Fibroblast of mammary gland (primary cell): ENCODE measurements at places on chromosomes 5 and 9.

GRCh38 chr5:136145030-136145429, 12.4 kb downstream of the SMAD5 start:
- DNase-seq, result no peak

DNA sequence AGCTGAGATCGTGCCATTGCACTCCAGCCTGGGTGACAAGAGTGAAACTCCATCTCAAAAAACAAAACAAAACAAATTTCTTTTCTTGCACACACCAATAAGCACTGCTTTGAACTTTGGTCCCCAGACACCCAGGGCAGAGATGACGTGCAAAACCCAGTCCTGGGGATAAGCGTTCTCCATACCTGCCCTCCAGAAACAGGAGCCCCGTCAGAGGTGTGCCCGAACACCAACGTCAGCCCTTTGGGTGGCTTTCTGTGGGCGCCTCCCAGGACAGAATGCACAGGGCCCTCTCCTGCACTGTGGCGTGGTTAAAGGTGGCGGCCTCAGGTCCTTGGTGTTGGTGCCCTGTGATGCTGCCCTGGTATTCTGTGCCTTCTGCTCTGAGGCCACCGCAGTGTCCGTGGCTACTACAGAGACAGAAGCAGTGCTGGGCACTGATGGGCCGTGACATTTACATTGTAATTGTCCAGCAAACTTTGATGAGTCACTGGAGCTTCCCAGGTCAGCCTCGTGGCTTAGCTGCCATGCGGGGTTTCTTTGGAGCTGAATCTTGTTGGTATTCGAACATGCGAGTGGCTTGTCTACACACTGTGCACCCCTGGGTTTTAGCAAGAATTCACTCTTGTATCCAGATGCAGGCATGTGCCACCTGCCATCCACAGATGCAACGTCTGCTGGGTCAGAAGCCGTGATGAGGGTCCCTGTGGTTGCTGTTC, 9.8 kb downstream of the PPP1R26 start:
- DNase-seq, result no peak

GRCh38 chr5:123203105-123203800, 114.2 kb downstream of the PRDM6 start:
- DNase-seq, result peak; percentile 75

- DNase-seq, result no peak
Measured at GRCh38 chr5:59330680-59331079, 562.8 kb downstream of the PDE4D start.

- DNase-seq, result peak; percentile 43
Measured at GRCh38 chr9:136978073-136978864, 965 bp downstream of the PTGDS start.

DNA sequence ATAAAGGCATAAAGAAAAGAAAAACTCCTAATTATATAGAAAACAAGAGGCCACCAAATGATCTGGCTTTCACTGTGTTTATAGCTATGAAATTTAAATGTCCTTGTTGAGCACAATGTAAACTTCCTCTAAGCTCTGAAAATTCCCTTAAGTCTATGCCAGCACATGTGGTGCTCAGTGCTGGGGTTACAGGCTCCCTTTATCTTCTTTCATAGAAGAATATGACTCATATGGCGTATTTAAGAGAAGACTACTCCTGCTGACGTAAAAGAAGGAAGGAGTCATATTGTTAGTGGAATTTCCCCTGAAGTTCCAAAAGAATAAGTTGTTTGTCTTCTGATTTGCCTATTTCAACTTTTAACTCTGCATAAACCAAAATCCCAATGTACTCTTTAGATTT, 30.4 kb downstream of the RNF145 start:
- DNase-seq, result peak; percentile 98

DNA sequence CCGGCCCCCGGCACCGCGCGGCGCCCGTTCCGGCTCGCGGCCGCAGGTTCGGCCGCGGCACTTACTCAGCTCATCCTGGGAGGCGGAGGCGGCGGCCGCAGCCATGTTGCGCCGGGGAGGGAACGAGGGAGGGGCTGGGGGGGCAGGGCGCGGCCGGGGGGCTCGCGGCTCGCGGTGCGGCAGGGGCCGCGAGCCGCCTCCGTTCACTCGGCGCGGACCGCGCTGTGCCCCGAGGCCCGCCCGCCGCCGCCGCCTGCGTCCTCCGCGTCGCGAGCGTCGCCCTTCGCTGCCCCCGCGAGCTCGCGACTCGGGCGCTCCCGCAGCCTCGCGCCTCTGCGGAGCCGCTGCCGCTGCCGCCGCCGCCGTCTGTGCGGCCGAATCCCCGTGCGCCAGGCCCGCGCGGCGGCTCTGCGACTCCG, 735 bp downstream of the ECPAS start:
- DNase-seq, result peak; percentile 20

DNA sequence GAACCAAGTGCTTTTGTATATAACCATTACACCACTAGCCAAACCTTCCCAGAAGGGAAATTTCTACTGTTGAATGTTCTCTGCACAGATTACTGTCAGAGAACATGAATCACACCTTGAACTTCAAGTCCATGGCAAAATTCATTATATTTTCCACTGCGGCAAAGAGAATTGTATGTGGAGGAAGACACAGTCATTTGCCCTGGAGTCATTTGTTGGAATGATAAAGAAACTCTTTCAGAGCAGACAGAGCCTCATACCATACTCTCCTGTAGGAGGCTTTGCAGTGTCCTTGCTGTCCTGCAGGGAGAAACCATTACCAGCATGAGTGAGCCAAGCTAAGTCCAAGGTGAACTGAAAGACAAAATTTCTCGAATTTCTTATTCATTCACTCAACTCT, 369.0 kb downstream of the ARHGEF28 start:
- DNase-seq, result no peak

DNA sequence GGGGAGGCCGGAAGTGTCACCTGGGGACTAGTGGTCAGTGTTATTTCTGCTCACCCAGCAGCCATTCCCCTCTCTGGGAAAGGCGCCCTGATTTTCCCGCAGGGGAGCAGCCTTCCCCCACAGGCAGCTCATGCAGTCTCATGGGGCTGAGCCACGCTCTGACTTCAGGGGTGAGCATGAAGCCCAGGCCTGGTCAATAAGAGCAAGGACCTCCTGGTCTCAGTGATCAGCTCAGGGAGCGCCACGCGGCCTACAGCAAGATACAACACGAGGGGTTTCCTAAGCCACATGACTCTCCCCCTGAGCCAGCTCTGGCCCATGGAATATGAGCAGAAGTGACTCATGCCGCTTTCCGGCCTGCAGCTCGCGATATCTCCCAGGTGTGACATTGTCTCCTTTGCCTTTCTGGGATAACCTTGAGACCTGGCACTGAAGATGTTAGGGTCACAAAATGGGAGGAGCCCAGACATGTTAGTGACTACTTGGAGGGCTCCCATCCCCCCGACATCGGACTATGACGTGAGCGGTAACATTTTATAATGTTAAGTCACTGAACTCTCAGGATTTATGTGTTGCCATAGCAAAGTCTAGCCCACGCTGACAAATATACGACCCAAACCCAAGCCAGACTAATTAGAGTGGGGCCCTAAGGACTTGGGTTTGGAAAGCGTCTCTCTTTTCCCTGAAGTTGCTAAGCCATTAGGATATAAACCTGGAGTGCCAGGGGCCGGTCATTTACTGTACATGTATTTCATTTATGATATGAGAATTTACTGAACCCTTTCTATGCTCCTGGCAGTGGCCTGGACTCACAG, 46.5 kb upstream of the GFPT2 start:
- DNase-seq, result peak; percentile 53

GRCh38 chr5:68037546-68037945, 178.0 kb upstream of the PIK3R1 start:
- peak; percentile 39 for DNase-seq

DNA sequence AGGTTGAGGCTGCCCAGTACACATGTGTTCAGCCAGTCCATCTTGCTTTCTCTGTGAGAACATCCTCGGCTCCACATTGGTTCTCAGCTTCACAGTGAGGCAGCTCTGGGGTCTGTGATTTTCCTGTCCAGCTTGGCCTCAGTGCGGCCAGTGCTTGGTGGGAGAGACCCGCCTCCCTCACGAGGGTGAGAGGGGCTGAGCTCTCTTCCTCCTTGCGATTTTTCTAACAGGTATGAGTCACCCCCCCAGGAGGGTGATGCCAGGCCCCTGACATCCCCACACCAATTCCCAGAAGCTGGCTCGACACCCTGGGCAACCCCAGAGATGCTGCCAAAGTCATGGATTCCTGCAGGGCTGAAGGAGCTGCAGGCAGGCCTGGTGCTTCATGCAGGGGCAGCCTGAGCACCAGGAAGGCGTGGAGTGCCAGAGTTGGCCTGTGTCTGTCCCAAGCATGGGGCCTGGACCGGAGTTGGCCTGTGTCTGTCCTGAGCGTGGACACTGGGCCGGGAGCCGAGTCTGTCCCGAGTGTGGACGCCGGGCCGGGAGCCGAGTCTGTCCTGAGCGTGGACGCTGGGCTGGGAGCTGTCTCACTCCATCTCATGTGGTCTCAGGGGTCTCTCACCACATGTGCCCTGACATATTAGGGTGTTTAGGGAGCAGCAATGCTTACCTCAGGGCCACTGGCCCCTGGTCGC, 408.6 kb upstream of the IRX4 start:
- no peak for DNase-seq

DNA sequence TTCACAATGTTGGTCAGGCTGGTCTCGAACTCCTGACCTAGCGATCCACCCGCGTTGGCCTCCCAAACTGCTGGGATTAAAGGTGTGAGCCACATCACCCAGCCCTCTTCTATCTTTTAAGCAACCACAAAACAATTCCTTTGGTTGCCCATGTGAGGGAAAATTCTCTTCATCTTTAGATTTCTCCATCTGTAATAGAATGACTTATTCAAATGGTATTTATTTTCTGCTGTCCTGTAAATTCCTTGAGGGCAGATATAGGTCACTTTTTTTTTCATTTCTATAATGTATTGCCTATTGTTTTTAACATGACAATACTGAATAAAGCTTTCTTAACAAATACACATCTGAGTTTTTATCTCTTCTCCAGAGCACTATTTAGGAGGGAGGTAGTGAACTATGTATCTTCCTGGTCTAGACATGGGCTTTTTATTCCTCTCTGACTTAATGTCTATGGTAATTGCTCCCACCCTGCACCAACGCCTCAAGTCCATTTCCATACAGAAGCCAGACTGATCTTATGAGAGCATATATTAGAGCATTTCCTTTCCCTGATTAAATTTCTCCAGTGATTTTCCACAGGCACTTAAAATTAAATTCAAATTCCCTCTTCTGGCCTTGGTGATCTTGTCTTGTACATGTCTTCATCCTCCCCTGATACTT, 595.6 kb downstream of the CAAP1 start:
- peak; percentile 28 for DNase-seq

GRCh38 chr9:128062279-128062678, 4.8 kb downstream of the NAIF1 start:
- no peak for DNase-seq

- DNase-seq, result peak; percentile 70
Measured at GRCh38 chr9:128911529-128912035, 9.2 kb upstream of the PHYHD1 start.

GRCh38 chr5:107633171-107633901, 37.4 kb downstream of the EFNA5 start:
- peak; percentile 57 for DNase-seq

GRCh38 chr5:147904110-147904509, 2.2 kb downstream of the C5orf46 start:
- no peak for DNase-seq

DNA sequence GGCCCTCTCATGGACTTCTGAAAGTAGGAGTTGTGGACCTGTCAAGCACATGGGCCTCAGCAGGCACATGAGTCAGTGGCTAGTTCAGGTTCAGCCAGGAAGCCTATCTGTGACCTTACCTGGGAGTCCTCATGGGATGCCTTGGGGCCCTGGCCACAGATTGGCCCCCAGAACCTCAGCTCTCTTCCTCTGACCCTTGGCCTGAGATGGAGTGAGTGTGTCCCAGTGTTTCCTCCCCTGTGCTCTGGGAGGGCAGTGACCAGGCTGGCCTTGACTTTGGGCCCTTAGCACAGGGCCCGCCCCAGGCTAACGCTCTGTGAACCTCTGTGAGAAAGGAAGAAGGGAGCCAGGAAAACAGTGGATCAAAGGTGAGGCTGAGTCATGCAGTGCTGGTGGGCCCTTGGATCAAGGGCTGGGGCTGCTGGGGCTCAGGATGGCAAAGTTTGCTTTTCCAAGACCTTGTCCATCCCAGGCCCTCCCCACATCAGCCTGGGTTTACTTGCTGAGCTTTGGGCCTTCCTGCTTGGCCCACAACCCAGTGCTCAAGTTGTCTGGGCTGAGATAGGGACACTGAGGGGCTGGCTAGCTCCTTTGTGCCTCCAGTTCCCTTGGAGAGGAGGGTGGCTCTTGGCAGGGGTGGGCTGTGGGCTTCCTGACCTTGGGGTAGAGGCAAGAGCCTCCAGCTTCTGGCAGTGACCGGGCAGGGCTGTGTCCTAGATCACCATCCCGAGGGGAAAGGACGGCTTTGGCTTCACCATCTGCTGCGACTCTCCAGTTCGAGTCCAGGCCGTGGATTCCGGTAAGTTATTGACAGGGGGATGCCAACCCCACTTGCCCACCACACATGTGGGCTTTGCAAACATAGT, 41.4 kb downstream of the RGS3 start:
- DNase-seq, result peak; percentile 38

DNA sequence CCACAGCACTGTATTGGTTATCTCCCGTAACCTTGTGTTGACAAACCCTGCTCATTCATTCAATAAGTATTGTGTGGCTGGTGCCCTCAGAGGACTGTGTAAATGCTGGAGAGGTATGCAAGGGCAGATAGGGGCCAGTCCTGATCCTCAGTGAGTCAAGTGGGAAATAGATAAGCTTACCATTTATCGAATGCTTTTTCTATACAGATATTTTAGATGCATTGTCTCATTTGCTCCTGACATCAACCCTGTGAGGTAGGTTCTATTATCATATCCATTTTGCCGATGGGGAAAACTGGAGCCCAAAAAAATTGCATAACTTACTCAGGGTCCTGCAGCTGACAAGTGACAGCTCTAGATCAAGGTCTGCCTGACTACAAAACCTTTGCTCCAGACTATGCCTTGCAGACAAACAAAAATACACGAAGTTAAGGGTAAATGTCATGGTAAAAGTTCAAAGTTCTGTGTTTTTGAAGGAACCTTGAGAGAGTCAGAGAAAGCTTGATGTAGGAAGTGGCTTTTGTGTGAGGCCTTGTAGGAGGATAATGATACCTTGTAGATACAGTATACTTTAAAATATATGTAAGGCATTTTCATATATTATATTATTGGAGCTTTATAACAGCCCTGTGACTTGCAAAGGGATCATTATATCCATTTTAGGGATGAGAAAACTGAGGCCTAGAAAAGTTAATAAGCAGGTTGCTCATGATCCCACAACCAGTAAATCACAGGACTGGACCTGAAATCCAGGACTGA, 22.7 kb downstream of the CYFIP2 start:
- no peak for DNase-seq

DNA sequence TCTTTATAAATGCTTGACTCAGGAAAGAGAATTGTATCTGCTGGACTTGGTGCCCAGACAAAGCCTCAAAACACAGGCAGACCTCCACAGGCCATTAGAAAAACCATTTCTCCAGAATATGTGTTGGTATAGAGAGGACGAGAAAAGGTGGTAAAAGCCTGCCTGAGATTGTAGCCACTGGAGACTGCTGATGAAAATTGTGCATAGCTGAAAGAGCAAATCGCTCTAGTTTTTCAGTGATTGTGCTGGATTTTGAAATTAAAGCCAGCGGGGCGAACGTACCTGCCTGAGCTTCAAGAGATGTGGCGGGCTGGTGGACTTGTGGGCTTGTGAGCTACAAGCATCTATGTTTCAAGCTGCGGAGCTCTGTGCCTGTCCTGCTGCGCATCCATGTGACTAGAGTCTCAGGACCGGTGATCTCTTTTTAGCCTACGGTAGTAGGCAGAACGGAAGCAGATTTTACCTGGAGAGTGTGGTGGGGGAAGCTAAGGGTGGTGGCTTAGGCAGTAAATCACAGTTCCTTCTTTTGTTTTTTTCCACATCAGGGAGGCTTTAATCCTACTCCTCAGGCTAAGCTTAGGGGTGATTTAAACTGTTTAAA, 193.6 kb downstream of the SREK1 start:
- DNase-seq, result no peak
